Activated CD4-positive, alpha-beta T cell treated with anti-CD3 and anti-CD28 coated beads, Interleukin-2, amount 50 U/mL, for 16 hours (primary cell): ENCODE measurements at places on chromosomes 5 and 9.

DNA sequence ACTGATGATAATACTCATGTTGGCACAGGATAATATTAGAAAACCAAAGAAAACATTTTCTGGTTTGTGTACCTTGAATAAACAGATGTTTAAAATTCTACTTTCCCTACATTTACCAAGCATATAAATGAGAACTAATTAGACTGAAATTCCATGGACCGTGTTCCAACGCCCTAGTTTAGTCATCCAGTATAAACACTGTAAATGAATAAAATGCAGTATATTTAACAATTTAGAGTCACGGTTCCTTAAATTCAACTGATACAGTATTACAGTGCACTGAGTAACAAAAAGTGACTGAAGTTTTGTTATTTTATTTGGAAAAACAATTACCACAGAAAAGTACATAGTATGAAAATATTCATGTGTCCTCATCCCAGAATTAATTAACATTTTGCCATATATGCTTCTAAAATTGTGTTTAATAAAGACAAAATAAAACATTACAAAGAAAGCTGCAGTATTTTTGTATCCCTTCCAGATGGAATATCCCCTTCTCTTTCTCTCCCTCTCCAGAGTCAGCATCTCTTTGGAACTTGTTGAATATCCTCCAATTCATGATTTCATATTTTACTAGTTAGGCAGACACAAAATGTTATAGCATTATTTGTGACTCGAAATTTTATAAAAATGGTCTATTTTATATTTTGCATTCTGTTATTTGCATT is 112.5 kb downstream of the HMHB1 start:
- no peak for DNase-seq

GRCh38 chr5:63085561-63085960 is 506.9 kb downstream of the LRRC70 start:
- no peak for DNase-seq

- DNase-seq, result no peak
Measured at GRCh38 chr5:52710310-52710971, 77.3 kb upstream of the ITGA1 start.

GRCh38 chr5:171524466-171524865 is 105.0 kb downstream of the FGF18 start:
- DNase-seq, result no peak

DNA sequence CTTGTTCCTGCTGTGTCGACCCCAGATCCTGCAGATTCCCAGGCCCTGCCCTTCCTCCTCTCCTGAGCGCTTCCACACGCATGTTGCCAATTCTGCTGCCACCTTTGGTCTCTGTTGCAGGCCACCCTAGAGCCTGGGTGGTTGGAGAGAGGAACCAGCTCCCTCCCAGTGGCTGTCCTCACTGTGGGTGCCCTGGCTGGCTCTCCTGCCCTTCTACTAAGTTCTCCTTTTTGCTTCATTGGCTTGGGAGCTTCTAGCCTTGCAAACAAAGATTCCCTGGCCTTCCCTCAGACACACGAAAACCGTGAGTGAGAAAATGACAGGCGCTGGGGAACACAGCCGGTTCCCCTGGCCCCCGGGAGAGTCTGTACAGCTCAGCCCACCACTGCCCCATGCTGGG is 14.2 kb upstream of the NCS1 start:
- no peak for DNase-seq

GRCh38 chr5:14976486-14976885 is 104.9 kb upstream of the ANKH start:
- DNase-seq, result no peak

DNA sequence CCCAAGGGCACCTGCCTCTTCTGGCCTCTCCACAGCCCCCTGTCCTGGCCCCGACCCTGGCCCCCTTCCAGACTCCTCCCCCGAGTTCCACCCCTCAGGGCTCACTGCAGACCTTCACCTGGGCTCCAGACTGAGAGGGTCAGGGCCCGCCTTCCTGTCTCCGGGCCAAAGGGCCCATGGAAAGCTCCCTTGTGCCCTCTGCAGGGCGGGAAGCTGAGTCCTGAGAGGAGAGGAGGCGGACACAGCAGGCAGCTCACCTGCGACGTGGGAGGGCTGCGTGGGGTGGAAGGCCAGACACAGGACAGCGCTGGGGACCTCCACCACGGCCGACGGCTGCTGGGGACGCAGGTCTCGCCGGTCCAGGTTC is 20.6 kb downstream of the DYNC2I2 start:
- no peak for DNase-seq

DNA sequence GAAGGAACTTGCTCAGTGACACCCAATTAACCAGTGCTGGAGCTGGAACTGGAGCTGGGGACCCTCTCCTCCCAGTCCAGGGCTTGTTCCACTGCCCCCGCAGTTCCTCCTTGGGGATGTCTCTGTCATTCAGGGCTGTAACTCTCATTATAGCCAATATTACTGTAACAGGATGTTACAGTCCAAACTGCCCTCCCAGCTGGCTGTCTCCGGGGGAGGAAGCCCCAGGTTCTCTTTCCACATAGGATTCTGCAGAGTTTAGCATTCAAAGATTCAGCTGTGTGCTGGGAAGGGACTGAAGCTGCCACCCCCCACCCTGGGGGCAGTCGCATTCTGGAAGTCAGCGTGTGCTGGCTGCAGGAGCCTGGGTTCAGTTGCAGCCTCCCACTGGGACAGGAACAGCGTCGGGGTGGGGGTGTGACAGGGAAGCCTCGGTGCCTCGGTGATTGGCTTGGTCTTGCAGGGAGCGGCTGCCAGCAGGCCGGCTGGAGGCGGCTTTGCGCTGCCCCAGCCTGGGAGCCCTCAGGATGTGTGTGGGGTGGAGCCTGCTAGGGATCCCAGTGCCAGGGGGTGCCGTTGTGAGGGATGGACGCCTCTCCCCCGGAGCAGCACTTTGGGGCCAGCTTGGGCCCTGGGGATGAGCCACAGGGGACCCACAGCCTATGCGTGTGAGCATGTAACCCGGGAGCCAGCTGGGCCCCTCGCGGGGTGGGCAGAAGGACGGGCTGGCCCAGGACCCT is 101.1 kb downstream of the RGS3 start:
- no peak for DNase-seq

GRCh38 chr5:87661784-87662566 is 249.2 kb upstream of the CCNH start:
- DNase-seq, result no peak
